ENCODE measurements at places on chromosomes 12 and 14. TPM values are rescaled to one million over a fixed set of nuclear protein-coding genes. Genes with fewer than 3 reads are reported as not detected.

Gene KLRK1
- 0.95 TPM for total RNA-seq

Gene TEX22
- 2.9 TPM for total RNA-seq

DNA sequence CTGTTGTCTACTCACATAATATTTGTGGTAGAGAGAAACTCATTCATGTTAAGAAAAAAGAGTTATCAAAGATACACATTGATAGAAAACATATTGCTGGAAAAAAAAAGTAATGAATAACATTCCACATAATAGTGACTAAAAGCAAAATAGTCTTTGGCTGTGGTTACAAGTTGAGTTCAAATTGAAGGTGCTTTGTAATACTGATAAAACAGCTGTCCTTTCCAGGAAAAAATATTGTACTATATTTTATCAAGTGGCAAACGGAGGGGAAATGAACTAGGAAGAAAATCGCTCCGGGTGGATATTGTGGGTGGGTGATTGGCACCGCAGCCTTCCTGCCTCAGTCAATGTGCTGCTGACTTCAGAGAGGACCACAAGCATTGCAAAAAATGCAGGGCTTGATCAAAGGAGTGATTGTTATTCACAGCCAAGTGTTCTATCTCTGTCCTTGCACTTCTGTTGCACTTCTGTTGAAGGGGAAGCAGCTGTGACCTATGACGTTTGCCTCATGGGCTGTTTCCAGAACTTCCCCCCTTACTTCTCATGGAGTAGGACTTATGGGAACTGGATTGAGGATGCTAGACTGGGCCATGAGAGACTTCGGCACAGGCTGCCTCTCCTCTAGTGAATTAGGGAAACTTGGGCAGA lies 114.4 kb downstream of the VRK1 start:
- H3K4me1 ChIP-seq, result no peaks in the 10 kb centered on the region
- no peak for DNase-seq
- H3K4me3 ChIP-seq, result no peak overlapping the region
- no peak overlapping the region for H3K27ac ChIP-seq
- no peaks in the 10 kb centered on the region for H3K27me3 ChIP-seq

DNA sequence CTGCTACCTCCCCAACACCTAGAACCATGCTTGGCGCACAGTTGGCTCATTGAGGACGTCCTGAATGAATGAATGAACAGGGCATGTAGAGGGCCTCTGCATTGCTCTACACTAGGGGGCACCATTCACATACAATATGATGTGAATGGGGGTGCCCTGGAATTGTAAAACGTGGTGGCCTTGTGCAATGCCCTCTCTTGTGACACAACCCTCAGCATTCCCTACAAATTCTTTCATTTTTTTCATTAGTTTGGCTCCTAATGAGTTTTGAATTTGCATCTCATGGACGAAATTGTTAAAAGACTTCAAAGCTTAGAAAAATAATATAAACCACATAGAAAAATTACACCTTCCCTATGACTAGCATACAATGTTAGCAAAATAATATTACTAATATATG lies 2.3 kb upstream of the DIO2 start:
- H3K27ac ChIP-seq, result no peak overlapping the region
- no peaks in the 10 kb centered on the region for H3K27me3 ChIP-seq
- no peaks in the 10 kb centered on the region for H3K4me1 ChIP-seq
- no peak for DNase-seq
- H3K4me3 ChIP-seq, result no peak overlapping the region

- no peak for DNase-seq
- no peak overlapping the region for H3K4me3 ChIP-seq
- H3K27ac ChIP-seq, result no peak overlapping the region
- H3K27me3 ChIP-seq, result peaks cover under 1% of the 10 kb centered on the region
- H3K36me3 ChIP-seq, result no peaks in the 10 kb centered on the region
These were observed 153.4 kb downstream of the DPF3 start for GRCh38 chr14:72740504-72740961.

DNA sequence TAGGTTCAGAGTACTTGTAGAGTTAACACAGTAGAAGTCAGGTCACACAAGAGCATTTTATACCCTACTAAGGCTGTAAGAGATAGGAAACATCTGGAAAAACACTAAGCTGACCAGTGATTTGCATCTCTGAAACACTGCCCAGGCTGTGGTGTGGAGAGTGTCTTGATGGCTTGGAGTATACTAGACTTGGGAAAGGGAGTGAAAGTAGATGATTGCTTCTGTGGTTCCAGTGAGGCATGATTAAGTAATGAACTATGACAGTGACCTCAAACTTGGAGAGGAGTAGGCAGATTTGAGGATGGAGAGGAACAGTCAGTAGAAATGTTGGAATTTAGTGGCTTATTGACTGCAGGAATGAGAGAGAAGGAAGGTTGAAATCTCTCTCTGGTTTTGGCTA lies 201.2 kb downstream of the FLRT2 start:
- H3K36me3 ChIP-seq, result no peaks in the 10 kb centered on the region
- no peaks in the 10 kb centered on the region for H3K4me1 ChIP-seq
- no peak overlapping the region for H3K27ac ChIP-seq
- H3K27me3 ChIP-seq, result no peaks in the 10 kb centered on the region

Measured in Panc1 (cell line).